ENCODE measurements at places on chromosomes 11 and 22. TPM values are rescaled to one million over a fixed set of nuclear protein-coding genes. Genes with fewer than 3 reads are reported as not detected.

DNA sequence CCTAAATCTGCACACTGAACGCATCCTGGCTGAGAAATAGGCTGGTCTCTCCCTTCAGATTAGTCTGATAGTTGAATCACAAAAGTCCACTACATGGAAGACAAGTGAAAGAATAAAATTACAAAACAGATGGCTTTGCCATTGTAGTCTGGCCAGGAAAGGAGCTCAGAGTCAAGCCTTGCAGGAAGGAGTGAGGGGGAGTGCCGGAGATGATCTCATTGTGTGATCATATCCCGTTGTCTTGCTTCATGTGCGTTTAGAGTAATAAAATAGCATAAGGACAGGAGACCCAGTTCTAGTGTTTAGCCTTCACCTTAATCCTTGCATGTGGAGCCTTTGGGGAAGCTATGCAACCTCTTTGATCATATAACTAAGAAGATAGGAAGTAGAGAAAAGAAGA is 666.7 kb upstream of the RAG2 start:
- DNase-seq, result no peak
- H3K27ac ChIP-seq, result no peak overlapping the region
- H3K27me3 ChIP-seq, result no peaks in the 10 kb centered on the region

- H3K36me3 ChIP-seq, result no peaks in the 10 kb centered on the region
- no peak overlapping the region for H3K4me3 ChIP-seq
- no peaks in the 10 kb centered on the region for H3K4me1 ChIP-seq
- DNase-seq, result peak; percentile 68
These were observed 106.9 kb downstream of the ADAMTS15 start for GRCh38 chr11:130555251-130555841.

DNA sequence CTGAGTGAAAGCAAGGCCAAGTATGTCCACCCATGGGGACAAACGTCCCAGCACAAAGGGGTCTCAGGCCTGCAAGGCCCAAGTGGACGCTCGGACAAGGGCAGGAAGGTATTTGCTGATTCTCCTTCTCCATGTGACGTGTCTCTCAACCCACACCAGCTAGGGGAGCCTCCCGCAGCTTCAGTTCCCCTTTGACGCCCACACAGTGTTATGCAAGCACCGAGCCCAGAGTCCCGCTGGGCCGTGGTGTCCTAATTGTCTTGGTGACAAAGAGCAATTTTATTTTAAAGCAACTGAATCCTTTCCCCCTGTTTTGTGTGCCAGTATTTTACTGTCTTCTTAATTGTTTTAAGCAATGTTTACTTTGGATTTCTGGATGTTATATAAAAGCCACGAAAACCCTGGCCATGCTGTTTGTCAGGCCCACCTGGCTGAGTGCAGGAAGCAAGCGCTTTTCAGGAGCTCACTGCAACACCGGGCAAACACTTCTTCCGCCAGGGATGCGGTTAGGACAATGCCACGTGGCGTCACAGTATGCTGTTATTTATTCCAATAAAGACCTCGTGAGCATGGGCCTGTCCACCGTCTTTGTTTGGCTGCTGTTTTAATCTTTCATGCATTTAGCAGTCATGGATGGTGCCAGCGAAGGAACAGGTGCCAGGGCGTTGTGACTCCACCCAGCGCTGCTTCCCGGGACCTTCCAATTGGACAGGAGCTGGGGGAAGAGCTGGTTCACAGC is 8.2 kb upstream of the PARVG start:
- DNase-seq, result peak; percentile 79
- peaks cover 29% of the 10 kb centered on the region for H3K36me3 ChIP-seq
- peak overlapping the region; percentile 49 for H3K27ac ChIP-seq
- peaks cover 3% of the 10 kb centered on the region for H3K4me1 ChIP-seq

DNA sequence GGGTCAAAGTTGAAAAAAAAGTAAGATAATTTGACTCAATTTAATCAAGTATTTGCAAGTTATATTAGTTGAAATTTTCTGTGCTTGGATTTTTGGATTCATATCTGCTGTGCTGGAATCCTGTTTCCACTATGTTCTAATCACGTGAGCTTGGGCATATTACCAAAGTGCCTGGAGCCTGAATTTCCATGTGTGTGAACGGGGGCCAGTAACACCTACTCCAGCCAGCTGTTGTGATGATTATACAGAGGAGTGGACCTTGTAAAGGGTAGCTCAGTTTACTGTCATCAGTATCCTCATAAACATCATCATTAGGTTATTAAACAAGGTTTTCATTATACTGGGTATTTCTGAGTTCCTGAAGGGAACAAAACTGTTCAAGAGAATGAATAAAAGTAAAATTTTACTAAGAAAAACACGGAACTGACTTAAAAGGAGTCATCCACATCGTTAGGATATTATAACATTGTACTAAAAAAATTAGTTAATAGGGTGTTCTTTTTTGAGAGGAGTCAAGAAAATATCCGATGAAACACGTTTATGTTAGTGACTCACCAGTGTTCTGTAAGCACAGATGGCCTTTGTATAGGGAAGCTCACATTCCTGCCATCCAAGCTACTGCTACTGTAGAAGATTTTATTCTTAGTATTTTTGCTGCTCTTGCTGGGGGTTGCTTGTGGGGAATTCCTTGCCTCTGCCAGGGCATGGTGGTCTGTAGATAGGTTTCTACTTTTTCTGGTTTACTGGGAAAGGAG is 144.1 kb downstream of the ARHGAP42 start:
- H3K36me3 ChIP-seq, result no peaks in the 10 kb centered on the region
- H3K4me3 ChIP-seq, result peak overlapping the region; percentile 31
- DNase-seq, result no peak
- no peaks in the 10 kb centered on the region for H3K27me3 ChIP-seq

- no peaks in the 10 kb centered on the region for H3K4me1 ChIP-seq
- DNase-seq, result no peak
- no peak overlapping the region for H3K27ac ChIP-seq
- no peaks in the 10 kb centered on the region for H3K36me3 ChIP-seq
These were observed 3.9 kb upstream of the RAB38 start for GRCh38 chr11:88179141-88179540.

- H3K4me1 ChIP-seq, result peaks cover 21% of the 10 kb centered on the region
- H3K27me3 ChIP-seq, result no peaks in the 10 kb centered on the region
- peak overlapping the region; percentile 98 for H3K27ac ChIP-seq
These were observed 791 bp downstream of the EI24 start for GRCh38 chr11:125569915-125570621.

DNA sequence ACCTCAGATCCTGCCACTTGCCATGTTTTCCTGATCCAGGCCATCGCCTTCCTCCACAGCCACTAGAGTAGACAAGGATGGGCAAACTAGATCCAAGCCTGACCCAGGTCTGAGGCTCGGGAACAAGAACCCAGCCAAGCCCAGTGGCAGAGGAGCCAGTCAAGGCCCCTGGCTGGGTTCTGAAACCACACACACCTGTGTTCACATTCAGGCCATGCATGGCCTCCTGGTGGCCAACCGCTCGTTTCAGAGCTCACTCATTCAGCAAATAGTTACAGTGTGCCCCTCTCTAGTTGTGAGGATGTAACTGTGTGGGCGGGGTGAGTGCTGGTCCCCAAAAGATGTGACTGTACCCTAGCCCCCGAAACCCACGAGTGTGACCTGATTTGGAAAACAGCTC is 337.6 kb downstream of the CTTN start:
- no peaks in the 10 kb centered on the region for H3K27me3 ChIP-seq
- DNase-seq, result no peak
- H3K4me1 ChIP-seq, result no peaks in the 10 kb centered on the region
- H3K27ac ChIP-seq, result no peak overlapping the region

DNA sequence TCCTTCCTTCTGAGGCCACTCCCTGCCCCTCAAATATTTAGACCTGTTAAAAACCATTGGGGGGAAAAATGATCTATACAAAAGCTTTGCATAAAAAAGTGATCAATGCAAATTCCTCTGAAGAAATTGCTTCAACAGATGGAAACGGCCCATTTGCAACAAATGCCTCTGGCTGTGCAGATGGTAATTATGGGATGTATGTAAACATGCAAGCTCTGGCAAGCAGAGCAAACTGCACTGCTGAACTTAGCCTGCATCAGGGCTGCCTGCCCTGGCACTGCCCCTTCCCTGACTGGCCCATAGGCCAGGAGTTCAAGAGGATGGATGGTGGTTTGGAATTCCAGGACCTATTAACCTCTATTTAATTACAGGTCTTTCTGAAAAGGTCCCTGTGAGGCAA is 388.7 kb downstream of the MIAT start:
- H3K4me1 ChIP-seq, result no peaks in the 10 kb centered on the region
- no peaks in the 10 kb centered on the region for H3K36me3 ChIP-seq
- H3K27ac ChIP-seq, result no peak overlapping the region
- no peak for DNase-seq

- H3K27ac ChIP-seq, result no peak overlapping the region
- no peaks in the 10 kb centered on the region for H3K27me3 ChIP-seq
- H3K36me3 ChIP-seq, result no peaks in the 10 kb centered on the region
- DNase-seq, result no peak
These were observed 16.8 kb downstream of the RELT start for GRCh38 chr11:73393011-73393380.

DNA sequence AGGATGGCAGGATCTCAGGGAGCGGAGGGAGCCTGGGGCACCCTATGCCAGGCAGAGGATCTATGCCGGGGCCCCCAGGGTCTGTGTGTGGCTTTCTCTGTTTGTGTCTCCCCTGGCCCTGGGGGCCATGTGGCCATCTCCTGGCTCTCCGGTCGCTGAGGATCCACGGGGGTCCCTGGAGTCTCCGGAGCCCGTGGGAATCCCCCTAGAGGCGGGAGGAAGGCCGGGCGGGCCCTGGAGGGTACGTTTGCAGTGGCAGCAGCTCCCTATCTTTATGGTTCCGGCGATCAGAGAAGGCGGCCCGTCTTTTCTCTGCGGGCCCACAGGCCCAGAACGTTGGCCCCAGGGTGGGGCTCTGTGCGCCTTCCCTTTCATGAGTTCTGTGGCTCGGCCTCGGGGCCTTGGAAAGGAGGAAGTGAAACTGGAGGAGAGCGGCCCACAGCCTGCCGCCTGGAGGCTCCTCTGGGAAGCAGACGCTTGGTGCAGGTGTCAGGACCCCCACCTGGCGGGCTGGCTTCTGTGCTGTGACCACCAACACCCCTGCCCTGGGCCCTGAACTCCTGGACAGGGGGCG is 82.1 kb downstream of the KCNQ1 start:
- H3K36me3 ChIP-seq, result no peaks in the 10 kb centered on the region
- no peaks in the 10 kb centered on the region for H3K27me3 ChIP-seq
- DNase-seq, result peak; percentile 68
- no peaks in the 10 kb centered on the region for H3K4me1 ChIP-seq
- no peak overlapping the region for H3K27ac ChIP-seq

GRCh38 chr11:130202818-130203689 is 43.5 kb downstream of the ST14 start:
- no peak for DNase-seq
- peaks cover 2% of the 10 kb centered on the region for H3K27me3 ChIP-seq
- no peak overlapping the region for H3K27ac ChIP-seq
- H3K4me1 ChIP-seq, result no peaks in the 10 kb centered on the region
- no peaks in the 10 kb centered on the region for H3K36me3 ChIP-seq

- peak overlapping the region; percentile 95 for H3K4me3 ChIP-seq
- H3K27me3 ChIP-seq, result no peaks in the 10 kb centered on the region
- DNase-seq, result no peak
- peaks cover 6% of the 10 kb centered on the region for H3K4me1 ChIP-seq
- H3K27ac ChIP-seq, result peak overlapping the region; percentile 90
These were observed 942 bp upstream of the RPS6KA4 start for GRCh38 chr11:64357904-64358535.

GRCh38 chr22:42364604-42365110 is 67.5 kb downstream of the NFAM1 start:
- peak overlapping the region; percentile 30 for H3K27ac ChIP-seq
- no peaks in the 10 kb centered on the region for H3K27me3 ChIP-seq
- H3K36me3 ChIP-seq, result no peaks in the 10 kb centered on the region
- no peak overlapping the region for H3K4me3 ChIP-seq

DNA sequence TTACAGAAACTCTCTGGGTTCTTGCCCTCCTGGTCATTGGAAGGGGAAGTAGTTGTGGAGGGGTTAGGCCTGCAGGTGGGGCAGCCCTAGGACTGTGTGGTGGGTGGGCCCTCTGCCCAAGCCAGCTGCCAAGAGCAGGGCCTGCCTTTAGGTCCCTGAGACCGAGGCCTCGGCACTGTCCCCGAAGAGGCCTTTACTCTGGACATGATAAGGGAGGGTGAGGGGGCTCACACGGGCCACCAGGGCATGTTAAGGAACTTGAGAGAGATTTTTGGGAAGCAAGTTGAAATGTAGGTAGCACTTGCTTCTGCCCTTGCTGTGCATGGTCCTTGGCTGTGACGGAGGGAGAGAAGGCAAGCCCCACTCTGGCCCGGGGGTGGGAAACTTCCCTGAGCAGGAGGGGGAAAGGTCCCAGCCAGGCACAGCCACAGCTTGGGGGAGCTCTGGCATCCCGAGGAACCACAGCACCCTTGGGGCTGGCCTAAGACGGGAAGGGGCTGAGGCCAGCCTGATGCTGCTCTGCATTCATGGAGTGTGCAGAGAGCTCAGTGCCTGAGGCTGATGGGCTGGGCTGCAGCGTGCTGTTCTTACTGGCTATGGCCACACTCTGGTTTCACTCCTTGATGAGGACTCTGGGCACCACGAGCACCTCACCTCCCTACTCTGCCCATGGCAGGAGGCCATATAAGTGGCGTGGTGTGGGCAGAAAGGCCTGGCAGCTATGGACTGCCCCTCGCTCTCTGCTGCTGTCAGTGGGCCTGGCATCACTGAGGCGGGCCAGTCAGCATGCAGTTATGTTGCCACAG is 7.8 kb upstream of the RANBP1 start:
- H3K4me3 ChIP-seq, result no peak overlapping the region
- no peak for DNase-seq
- H3K4me1 ChIP-seq, result peaks cover 35% of the 10 kb centered on the region
- H3K36me3 ChIP-seq, result peaks cover 88% of the 10 kb centered on the region

DNA sequence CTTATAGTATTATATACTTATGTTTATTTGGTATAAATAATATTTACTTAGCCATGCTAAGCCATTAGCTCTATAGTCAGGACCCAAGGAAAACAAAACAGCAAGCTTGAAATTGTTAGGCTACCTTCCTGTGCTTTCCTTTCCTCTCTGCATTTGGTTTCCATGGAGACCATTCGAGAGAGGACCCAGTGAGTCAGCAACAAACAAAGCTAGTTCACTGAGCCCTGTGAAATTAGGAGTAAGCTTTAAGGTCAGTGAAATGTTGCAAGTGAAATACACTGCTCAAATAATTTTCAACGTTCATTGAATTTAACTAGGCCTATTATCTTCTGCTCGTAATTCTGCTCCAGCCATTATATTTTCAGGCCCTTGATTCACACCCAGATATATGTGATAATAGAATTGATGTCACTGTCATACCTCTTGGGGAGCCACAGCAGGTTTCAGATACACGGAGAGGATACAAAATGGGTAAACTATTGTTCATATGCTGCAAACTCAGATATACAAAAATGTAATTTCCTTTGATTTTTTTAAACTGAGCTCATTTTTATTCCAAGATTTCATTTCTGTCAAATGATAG is 9.1 kb upstream of the OR10D3 start:
- H3K36me3 ChIP-seq, result no peaks in the 10 kb centered on the region
- no peaks in the 10 kb centered on the region for H3K4me1 ChIP-seq
- no peak overlapping the region for H3K4me3 ChIP-seq
- no peak overlapping the region for H3K27ac ChIP-seq
- no peaks in the 10 kb centered on the region for H3K27me3 ChIP-seq
- DNase-seq, result no peak

DNA sequence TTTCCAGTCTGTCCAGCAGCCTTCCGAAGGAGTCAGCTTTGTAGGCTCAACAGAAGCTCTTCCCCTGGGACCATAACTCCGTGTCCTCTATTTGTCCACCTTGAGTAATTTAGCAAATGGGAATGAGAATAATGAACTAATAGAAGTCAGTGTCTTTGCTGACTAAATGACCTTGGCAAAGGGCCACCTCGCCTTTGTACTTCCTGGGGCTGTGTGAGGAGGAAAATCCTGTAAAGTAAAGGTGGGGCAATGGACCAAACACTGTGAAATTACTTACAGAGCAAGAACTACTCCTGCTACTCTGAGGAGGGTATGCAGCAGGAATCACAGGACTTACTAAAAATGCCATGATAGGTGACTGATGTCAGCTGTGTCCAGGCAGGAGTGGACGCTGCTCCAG is 36.2 kb upstream of the CSNK2A3 start:
- no peaks in the 10 kb centered on the region for H3K27me3 ChIP-seq
- no peak overlapping the region for H3K4me3 ChIP-seq

Gene MADD
- polyA plus RNA-seq, result 11.5 TPM

Gene PRMT3
- 22.1 TPM for polyA plus RNA-seq
